Activated CD4-positive, CD25-positive, alpha-beta regulatory T cell treated with anti-CD3 and anti-CD28 coated beads, Interleukin-2, amount 50 U/mL, for 72 hours (primary cell): ENCODE measurements at places on chromosomes 1 and 21.

GRCh38 chr1:176853503-176853902 is 311.0 kb downstream of the ASTN1 start:
- DNase-seq, result no peak

DNA sequence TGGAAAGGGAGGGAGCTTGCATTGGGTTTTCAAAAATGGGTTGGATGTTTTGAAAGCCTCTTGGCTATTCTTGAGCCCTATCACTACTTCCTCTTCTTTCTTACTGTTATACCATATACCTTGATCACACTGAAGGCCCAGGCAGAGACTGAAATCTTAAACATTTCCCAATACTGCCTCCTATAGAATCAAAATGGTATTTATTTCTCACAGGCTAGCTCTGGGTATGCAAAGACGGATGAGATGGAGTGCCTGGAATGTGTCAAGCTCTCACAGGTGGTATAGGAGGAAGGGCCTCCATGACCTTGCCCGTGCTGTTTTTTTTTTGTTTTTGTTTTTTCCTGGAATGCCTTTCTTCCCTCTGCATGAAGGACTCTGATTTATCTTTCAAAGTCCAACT is 268.4 kb upstream of the USP24 start:
- no peak for DNase-seq

- DNase-seq, result no peak
These were observed 627.4 kb upstream of the NR5A2 start for GRCh38 chr1:199399996-199400724.

DNA sequence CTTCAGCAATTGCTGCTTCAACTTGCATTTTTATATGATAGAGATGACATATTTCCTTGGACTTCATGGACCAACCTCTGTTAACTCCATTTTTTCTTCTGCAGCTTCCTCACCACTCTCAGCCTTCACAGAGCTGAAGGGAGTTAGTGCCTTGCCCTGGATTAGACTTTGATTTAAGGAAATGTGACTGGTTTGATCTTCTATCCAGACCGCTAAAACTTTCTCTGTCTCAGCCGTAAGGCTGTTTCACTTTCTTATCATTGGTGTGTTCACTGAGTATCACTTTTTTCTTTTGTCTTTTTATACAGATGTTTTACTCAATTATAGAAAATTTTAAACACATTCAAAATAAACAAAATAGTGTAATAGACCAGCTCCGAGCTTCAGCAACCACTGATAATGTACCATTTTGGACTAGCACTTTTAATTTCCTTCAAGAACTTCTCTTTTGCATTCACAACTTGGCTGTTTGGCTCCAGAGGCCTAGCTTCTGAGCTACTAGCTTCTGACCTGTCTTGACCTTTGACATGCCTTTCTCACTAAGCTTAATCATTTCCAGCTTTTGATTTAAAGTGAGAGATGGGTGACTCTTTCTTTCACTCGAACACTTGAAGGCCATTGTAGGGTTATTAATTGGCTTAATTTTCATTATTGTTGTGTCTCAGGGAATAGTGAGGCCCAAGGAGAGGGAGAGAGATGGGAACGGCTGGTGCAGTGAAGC is 9.3 kb downstream of the NEK7 start:
- DNase-seq, result no peak

DNA sequence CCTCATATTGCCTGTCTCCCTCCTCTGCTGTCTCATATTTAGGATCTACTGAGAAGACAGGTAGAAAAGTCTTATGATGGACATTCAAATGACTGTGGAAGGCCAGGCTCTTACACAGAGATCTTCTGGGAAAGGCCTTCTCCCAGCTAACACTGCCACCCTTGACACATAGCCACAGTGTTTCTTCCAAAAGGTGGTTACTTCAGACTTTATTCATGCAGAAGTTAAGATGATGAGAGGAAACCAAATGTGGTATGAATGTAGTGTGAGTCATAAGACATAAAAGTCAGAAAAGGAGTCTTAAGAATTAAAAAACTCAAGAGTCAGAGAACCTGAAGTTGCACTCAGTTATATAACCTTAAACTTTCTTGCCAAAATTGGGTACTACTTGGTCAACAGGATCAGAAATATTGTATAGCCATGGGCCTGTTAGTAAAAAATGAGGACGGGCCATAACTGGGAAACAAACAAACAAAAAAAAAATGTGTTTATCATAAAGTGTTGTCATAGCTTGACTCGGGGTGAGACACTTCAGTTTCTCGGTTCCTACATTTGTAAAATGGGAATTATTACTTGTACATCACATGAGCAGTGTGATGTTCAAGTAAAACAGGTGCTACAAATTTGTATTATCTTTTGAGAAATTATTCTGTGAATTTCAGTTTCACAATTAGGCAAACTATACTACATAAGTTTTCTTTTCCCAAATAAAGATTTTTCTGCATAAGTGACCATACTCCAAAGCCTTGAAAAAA is 1.2 kb upstream of the DENND1B start:
- DNase-seq, result no peak

- no peak for DNase-seq
These were observed 59.9 kb downstream of the TNN start for GRCh38 chr1:175127565-175127964.

DNA sequence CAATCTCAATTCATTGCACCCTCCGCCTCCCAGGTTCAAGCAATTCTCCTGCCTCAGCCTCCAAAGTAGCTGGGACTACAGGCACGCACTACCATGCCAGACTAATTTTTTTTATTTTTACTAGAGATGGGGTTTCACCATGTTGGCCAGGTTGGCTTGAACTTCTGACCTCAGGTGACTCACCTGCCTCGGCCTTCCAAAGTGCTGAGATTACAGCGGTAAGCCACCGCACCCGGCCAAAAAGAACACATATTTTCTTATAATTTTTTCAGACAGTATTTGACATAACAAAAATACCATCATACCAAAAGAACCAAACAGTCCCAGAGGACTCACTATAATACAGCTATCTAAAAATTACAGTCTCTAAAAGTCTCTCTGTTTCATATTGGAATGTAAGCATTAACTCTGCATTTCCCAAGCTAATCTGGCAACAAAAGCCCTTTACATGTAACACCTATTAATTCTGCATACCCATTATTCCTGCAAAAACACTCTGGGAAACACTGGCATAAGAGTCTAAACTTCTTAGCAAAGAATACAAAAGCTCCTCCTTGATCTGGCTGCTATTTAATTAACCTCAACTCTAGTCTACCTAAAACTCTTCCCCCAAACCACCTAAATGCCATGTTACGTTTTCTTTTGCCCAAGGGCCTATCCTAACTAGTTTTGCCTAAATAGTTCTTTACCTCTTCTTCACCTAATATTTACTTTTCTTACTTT is 26.9 kb downstream of the WDR26 start:
- no peak for DNase-seq

DNA sequence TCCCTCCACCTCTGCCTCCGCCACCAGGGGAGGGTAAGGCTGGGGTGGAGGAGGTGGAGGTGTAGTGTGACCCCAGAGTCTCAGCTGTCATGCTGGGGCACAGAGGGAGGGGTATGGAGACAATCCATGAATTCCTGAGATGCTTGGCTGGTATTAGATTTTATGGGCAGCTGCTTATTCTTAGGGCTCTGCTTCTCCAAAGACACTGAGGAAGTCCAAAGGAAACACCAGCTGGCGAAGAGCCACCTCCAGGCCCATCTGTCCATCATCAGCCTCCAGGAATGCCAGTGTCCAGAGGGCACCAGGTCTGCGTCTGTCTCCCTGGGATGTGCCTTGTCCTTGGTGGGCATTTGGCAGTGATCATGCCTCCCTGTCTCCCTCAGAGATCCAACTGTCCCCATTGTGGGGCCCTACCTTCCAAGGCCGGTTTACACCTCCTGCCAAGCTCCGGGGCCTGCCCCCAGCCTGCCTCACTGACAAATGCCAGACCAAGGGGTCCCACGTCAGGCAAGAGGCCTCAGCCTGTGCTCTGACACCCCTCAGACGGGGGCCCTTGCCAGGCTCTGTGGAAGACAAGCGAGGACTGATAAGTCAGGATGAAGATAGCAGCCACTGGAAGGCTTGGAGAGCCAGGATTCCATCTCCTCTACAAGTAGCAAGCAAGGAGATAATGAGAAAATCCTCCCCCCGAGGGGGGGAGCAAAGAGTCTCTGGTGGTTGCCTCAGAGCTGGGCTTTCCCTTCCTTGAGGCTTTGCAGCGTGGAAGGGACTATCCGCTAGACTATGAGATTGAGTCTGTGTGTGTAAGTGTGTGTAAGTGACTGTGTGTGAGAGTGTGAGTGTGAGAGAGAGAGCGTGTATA is 1.6 kb downstream of the TNNI1 start:
- DNase-seq, result no peak

DNA sequence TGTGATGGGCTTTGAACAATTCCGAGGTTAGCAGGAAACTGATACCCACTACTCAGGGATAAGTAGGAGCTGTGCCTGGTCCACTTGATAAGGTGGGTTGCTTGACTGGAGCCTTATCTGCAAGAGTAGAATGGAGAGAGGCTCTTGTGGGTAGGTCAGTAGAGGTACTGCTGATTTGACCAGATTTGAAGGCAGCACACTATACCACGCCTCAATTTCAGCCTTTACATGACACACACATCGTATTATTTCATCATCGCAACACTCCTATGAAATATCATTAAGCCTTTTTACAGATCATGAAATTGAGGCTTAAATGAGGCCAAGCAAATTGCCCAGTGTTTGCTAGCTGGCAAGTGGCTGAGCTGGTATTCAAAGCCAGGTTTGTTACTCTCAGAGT is 69.6 kb downstream of the KCNJ15 start:
- no peak for DNase-seq

GRCh38 chr1:56933161-56933560 is 32.7 kb downstream of the C8B start:
- no peak for DNase-seq
